CD4-positive, CD25-positive, alpha-beta regulatory T cell (primary cell): ENCODE measurements at places on chromosomes 11 and 22.

GRCh38 chr11:86938900-86939880 lies 16.0 kb downstream of the FZD4 start:
- peak; percentile 25 for DNase-seq

DNA sequence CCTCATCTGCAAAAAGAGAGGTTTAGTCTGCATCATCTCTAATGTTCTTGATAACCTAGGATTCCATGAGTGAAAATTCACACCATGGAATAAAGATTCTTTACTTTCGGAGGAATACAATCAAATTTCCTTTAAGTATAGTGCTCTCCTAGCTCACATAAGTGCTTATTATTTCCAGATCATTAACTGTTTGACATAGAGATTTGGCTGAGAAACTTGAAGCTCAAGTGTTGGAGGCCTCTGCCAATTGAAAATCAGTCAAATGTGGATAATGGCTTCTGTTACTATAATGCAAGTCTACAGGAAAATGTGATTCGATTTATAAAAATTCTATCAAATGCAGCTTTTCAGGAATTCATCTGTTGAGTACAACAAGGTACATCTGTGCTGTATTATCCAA lies 144.6 kb downstream of the KIF18A start:
- DNase-seq, result no peak

DNA sequence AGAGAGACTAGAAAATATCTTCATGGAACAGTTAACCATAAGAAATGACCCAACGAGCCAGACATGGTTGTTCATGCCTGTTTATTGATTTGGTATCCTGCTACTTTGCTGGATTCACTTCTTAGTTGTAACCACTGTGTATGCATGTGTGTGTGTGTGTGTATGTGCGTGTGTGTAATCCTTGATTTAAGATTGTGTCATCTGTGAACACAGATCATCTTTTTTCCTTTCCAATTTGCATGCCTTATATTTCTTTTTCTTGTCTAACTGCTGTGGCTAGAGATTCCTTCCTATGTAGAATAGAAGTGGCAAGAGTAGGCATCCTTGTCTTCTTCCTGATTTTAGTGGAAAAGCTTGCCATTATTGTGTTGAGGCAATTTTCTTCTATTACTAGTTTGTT lies 16.4 kb upstream of the CLTCL1 start:
- no peak for DNase-seq

GRCh38 chr22:24331468-24332440 lies 61.1 kb downstream of the SPECC1L start:
- DNase-seq, result no peak

DNA sequence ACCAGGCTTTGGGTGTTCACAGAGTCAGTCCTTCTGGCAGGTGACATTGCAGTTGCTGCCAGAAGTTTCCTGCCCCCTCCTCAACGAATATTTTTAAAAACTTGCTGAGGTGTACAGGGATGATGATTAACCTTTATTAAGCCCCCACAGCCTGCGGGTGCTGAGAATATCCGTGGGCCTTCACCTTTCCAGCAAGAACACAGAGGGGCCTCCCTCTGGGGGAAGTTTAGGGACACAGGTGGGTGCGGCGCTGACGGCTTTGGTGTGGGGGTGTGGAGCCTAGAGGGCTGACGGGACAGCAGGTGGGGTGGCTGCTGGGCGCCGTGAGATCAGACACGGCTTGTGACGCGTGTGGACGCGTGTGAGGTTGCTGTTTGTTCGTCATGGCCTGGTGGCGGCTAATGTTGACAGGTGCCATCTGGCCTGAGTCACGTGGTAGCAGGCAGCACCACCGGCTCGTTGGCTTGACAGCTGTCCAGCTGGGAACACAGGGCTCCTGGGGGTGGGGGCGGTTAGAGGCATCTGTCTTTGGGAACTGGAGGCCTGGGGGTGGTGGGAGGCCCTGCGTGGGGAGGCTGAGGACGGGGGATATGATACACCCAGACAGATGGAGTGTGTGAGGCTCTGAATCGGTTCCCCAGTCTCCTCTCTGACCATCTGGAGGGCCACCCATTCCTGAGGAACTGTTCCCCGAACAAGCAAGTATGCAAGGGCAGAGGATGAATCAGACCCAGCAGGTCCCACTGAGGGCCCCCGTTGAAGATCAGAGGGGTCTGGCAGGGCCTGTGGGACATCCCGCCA lies 12.5 kb upstream of the LRRC10B start:
- DNase-seq, result no peak

GRCh38 chr22:48708558-48709245 lies 1119.0 kb downstream of the BRD1 start:
- no peak for DNase-seq

GRCh38 chr11:45379162-45379863 lies 93.2 kb upstream of the SYT13 start:
- no peak for DNase-seq

GRCh38 chr11:2527621-2528291 lies 82.9 kb downstream of the KCNQ1 start:
- DNase-seq, result no peak

GRCh38 chr11:103803062-103803461 lies 233.4 kb upstream of the DDI1 start:
- DNase-seq, result no peak

GRCh38 chr11:9273376-9274336 lies 8.5 kb upstream of the DENND5A start:
- no peak for DNase-seq

DNA sequence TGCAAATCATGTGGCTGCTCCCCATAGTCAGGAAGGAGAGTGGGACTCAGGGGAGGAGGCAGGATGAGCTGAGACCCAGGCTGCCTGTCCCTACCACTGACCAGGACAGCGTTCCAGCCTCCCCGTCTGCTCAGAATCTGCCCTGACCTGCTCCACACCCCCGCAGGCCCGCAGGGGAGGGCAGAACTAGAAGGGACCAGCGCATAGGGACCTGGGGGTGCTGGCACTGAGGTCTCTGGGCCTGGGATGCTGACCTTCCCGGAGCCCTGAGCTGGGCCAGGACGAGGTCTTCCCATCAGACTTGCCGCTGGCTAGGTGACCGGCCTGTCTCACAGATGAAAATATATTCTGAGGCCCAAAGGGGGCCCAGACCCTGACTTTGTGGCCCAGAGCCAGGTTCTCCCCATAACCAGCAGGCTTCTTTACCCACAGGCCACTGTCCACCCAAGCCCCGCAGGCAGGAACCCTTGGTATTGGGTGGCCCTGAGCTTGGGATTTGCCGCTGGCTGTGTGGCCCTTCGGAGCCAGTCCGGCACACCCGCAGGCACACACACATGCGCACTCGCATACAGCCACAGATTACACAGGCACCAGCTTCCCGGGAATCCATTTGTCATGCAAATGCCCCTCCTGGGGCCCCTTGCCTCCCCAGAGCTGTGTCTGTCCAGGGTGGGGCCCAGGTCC lies 13.8 kb upstream of the PIM3 start:
- no peak for DNase-seq
